Stimulated activated CD8-positive, alpha-beta memory T cell treated with anti-CD3 and anti-CD28 coated beads, Interleukin-7, amount 100 ng/mL, for 24 hours (primary cell): ENCODE measurements at places on chromosomes 4 and X.

DNA sequence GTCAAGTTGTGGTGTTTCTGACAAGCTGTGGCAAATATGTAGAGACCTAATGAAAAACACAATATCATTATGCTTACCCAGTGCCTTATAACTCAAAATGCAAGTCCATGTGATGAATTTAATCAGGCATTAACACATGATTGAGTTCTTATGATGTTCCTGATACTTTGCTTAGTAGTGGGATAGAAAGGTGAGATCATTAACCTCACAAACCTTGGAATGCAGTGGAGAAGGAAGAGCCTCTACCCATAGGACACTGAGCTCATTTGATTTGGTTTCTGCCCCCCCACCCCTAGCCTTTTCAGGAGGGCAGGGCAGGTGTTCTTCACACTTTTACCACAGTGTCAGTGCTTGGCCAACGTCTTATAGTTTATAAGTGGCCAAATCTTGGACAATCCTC, 683.6 kb upstream of the CPEB2 start:
- no peak for DNase-seq

- no peak for DNase-seq
Observed at GRCh38 chr4:152448038-152448707, 87.7 kb downstream of the FBXW7 start.

DNA sequence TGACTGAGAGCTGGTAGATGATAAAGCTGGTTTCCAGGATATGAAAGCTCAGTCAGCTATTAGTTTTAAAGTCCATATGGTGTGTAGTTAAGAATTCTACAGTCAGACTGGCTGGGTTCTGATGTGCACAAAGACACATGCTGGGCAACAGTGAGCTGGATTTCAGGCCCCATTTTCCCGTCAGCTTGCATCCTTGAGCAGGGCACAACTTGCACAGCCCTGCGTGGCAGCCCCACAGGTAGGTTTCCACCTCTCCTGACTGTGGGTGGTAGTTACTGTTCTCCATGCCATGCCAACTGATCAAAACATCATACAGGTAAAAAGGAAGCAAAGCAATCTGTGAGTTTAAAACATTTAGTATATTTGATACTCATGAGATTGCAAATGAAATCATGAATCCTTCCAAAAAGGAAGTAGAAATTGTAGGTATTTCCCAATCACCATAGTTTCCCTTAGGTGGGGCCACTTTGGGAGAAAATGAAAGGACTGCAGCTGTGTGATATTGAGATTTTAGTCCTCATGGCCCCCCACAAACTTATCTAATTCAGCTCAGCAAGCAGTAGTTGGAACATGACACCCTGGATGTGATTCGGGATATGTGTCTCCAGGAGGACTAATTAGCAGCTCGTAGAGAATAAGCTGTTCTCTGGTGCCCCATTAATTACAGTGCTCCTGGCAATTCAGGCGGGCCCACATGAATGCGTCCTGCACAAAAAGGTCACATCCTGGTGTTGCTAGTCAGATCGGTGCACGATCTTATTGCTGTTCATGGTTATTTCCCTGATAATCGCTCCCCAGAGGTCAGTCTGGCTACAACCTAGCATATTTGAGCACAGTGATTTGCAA, 42.4 kb upstream of the NOCT start:
- no peak for DNase-seq

DNA sequence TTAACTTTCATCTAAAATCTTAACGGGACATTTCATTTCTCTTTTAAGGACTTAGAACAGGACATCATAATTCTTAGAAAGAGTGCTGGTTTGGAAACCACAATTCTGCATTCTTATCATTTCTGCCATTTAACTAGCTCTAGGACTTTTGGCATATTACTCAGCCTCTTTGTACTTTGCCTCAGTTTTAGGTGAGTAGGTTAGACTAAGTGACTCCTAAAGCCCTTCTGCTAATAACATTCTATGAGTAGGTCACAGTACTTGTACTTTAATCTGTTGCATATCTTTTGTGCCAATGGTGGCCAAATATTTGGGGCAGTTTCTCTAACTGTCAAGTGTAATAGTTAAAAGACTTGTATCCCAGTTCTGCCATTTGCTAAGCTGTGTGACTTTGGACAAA, 115.4 kb upstream of the NUDT6 start:
- no peak for DNase-seq

DNA sequence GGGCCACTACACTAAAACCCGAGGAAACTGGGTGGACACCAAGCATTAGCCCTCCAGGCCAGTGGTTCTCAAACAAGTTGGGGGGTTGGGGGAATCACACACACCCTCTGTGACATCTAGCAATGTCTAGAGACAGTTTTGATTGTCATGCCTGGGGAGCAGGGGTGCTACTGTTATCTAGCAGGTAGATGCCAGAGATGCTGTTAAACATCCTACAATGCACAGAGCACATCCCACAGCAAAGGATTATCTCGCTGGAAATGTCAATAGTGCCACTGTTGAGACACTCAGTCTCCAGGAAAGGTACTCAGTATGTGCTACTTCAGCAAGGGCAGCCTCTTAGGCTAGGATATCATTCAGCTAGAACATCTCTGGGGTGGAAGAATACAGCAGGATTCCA, 1.3 kb downstream of the SMC1A start:
- DNase-seq, result no peak

DNA sequence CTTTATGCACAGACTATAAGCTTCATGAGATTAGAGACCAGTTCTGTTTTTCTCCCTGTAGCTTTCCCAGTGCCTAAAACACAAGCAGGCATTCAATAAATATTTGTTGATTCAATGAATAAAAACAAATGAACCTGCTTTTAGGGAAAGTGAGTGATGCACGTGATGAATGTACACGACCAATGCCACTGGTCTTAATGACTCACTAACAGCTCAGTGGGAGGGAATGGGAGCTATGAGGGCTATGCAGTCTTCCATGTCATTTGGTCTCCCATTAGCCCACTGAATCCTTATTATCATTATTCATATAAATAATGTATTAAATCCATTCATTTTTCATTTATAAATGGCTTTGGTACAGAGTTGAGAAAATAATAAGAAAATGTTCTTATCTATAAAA, 247.4 kb downstream of the FBXO8 start:
- DNase-seq, result no peak

DNA sequence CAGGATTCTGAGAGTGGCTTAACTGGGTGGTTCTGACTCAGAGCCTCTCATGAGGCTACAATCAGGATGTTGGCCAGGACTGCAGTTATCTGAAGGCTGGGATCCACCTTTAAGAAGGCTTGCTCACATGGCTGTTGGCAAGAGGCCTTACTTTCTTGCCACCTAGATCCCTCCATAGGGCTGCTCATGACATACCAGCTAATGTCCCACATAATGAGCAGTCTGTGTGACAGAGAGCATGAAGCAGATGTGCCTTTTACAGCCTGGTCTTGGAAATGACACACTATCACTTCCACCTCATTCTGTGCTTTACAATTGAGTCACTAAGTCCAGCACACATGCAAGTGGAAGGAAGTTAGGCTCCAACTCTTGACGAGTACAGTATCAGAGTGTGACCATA, 4.3 kb upstream of the RBM3 start:
- no peak for DNase-seq

- DNase-seq, result no peak
Observed at GRCh38 chrX:137565921-137566745, at the start of gene ZIC3. Gene ZIC3, plus strand, starts transcription at chrX:137566127. Its CDS starts 565 bp downstream, at chrX:137566692.

DNA sequence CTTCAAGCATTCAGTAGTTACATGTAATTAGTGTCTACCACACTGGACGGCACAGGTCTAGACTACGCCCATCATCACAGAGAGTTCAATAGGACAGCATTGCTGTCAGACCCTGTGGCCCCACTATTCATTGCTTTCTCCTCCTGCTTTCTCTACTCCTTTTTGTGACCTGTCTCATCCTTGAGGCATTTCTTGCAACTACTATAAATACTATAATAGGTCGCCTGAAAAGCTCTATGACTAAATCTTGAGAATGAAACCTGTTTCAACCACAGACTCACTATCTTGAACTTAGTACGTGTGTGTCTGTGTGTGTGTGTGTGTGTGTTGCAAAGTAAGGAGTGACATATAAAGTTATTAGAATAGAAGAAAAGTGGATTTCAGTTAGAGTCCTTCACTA, 252.9 kb upstream of the KLF3 start:
- DNase-seq, result no peak

- no peak for DNase-seq
Observed at GRCh38 chr4:3869174-3869572, 103.0 kb downstream of the ADRA2C start.

GRCh38 chr4:185693548-185694215, 118.3 kb downstream of the SORBS2 start:
- no peak for DNase-seq

DNA sequence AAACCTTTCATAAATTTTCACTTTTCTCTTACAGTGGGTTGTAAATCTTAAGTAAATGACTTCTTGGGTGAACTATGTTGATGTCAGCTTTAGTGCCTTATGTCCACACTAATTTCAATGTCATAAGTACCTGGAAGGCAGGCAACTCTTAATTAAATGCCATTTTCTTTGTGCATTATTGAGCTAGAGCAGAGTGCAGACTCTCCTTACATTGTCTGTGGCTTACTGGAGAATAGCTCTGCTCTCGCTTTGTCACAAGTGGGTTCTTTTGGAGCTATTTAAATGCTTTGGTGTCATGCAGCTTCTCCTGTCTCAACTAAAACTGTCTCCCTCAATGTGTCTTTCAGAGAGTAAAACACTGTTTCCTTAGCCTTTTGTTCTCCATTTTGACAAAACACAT, 411.6 kb downstream of the STIM2 start:
- DNase-seq, result no peak

- DNase-seq, result no peak
Observed at GRCh38 chr4:60315586-60315985, 884.5 kb upstream of the ADGRL3 start.

- DNase-seq, result no peak
Observed at GRCh38 chrX:66410806-66411205, 228.1 kb downstream of the EDA2R start.

DNA sequence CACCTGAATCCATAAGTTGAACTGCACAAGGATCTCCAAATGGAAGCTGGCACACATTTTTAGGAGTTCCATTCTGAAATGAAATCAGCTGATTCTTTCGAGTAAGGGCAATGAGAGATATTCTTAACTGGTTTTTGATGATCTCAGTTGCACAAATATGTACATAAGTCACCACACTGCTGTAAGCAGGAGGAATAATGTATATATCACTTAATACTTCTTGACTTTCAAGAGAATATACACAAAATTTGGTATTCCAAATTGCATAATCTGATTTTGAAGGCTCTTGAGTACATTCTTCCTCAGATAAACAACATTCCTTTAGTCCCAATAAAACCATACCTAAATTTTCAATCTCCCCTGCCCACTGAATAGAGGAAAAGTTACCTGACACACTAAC, 8.2 kb downstream of the FANCB start:
- no peak for DNase-seq

DNA sequence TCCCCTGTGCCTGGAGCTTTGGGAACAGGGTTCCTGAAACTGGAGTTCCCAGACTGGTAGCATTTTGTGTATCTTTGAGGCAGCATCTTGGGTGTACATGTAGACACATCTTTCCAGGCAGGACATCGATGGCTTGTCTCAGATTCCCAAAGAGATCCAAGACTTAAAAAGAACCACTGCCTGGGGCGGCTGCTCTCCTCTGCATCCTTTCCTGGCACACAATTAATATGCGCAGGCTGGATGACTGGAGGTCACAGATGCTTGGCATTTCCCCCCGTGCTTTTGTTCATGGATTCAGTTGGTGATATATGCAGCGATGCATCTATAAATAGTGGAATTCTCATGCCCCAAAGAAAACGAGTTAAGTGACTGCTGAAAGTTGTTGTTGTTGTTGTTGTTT, 80.5 kb downstream of the CLDN34 start:
- DNase-seq, result no peak

GRCh38 chr4:105837037-105837436, 58.2 kb upstream of the NPNT start:
- DNase-seq, result no peak

GRCh38 chr4:140070973-140071372, 83.0 kb downstream of the MAML3 start:
- no peak for DNase-seq

DNA sequence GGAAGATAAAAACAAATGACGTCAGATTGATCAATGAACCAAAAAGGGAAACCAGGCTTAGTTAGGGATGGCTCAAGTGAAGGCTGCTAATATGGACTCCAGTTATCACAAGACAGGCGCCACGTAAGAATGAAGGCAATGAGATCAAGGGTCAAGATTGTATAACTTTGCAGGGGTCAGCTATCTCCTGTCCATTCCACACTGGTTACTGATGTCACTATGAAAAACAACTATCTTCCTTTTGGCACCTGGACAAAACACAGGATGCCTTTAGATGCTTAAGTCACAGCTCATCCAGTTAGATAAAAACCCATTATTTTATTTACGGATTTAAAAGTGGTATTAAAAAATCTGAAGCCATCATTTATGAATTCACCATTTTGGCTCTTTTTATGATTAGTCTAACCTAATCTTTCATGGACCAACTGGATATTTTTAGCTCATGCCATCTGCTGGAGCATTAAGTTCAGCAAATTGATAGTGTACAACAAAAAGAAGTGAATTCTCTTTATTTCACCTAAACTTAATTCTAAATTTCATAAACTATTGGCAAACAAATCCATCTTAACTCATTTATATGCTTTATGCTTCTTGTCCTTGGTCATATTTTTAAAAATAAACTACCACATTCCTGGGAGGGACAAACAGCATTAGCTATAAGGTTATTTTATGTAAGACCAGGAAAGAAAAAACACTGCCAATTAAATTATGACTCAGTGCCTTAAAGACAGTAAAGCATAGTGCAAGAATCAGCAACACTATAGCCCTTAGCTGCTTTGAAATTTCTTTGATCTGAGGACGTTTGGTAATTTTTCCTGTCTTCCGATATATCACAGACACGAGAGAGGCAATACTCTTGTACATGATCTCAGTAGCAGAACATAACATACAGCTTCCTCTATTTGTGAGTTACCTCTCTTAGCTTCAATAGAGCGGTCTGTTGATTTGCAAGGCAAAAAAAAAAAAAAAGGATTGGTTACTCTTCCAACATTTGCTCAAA, 27.0 kb downstream of the DHX15 start:
- DNase-seq, result no peak

GRCh38 chrX:15072880-15073279, 197.0 kb downstream of the ASB9 start:
- no peak for DNase-seq

- DNase-seq, result no peak
Observed at GRCh38 chr4:183098019-183098722, 886 bp upstream of the WWC2 start.
